ENCODE measurements at places on chromosomes 5 and 9. TPM values are rescaled to one million over a fixed set of nuclear protein-coding genes. Genes with fewer than 3 reads are reported as not detected.

DNA sequence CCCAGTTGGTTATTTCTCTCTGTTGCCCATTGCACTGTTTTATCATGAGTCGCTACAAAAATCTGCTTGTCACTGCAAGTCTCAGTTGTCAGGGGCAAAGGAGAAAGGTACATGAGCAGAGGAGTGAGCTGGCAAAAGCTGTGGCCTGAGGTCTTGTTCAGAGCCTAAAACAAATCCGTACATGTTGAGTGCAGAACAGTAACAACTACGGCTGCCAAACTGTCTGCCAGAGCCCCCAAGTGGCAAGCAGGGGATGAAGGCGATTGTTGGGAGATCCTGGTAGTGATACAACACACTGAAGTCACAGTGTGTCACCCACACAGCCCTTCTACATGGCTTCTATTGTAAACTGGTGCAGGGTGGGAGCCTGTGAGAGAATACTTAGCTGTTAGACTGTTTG is 50.9 kb downstream of the BRINP1 start:
- no peak overlapping the region for H3K27ac ChIP-seq
- H3K27me3 ChIP-seq: no peaks in the 10 kb centered on the region
- H3K4me1 ChIP-seq: no peaks in the 10 kb centered on the region
- peak; percentile 27 for DNase-seq
- H3K4me3 ChIP-seq: no peak overlapping the region

The ZNF462 gene
- polyA plus RNA-seq: 5.5 TPM

DNA sequence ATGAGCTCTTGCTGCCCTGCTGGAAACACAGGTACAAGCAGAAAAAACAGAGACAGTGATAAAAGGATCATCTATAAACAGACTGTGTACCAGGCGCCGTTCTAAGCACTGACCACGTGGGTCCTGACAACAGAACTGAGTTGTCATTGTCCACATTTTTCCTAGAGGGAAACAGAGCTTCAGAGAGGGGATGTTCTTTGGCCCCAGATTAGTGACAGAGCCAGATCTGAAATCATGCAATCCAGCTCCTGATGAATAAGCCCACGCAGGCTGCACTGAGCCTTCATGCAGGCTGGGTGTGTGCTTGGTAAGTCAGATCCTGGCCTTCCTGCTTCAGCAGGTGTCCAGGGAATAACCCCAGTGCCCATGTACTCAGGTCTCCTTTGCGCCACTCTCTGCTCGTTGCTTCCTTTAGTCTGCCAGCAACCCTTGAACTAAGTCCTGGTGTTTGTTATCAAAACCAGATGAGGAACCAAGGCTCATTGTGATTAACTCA is 22.8 kb upstream of the TCF7 start:
- H3K4me3 ChIP-seq: no peak overlapping the region
- H3K4me1 ChIP-seq: no peaks in the 10 kb centered on the region
- DNase-seq: no peak

GRCh38 chr5:76718880-76719279 is 3.0 kb downstream of the F2R start:
- peak overlapping the region; percentile 83 for H3K4me3 ChIP-seq
- H3K36me3 ChIP-seq: peaks cover 9% of the 10 kb centered on the region
- H3K4me1 ChIP-seq: peaks cover 19% of the 10 kb centered on the region

DNA sequence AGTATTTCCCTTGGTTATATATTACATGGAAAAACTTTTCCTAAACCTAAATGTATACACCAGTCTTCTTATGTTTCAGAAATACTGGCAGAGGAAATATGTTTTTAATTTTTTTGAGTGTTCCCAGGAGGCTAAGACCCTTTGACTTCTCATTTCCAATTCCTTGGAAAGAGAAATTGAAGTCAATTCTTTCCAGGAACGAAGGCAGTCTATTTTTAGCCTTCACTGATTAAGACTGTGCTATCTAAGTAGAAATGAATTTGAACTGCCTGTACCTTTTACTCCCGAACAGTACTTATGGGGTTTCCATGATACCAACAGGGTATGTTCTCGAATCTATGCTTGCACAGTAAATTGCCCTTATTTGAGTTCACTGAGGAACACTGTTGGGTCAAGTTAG is 340.3 kb upstream of the CD180 start:
- no peak for DNase-seq
- no peaks in the 10 kb centered on the region for H3K36me3 ChIP-seq
- no peaks in the 10 kb centered on the region for H3K4me1 ChIP-seq

GRCh38 chr5:172503925-172504700 is 49.8 kb upstream of the SH3PXD2B start:
- H3K4me3 ChIP-seq: no peak overlapping the region
- H3K27me3 ChIP-seq: peaks cover 4% of the 10 kb centered on the region

The ZNF883 gene
- 2.3 TPM for polyA plus RNA-seq

GRCh38 chr5:124056991-124057723 is 545.2 kb downstream of the CSNK1G3 start:
- H3K27ac ChIP-seq: peak overlapping the region; percentile 83
- peak overlapping the region; percentile 29 for H3K4me3 ChIP-seq
- H3K4me1 ChIP-seq: peaks cover 40% of the 10 kb centered on the region
- no peak for DNase-seq
- H3K36me3 ChIP-seq: no peaks in the 10 kb centered on the region

DNA sequence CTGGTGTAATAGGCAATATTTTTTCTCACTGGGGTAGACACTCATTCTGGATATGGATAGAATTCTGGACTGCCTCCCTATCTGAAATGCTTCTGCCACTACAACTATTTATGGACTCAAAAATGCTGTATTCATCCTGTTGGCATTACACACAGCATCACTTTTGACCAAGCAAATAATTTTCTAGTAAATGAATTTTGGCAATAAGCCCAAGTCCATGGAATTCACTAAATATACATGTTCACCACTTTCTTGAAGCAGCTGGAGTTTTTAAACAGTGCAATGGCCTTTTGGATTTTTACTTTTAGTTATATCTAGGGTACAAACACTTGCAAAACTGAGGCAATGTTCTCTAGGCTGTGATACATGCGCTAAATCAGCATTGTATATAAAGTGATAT is 724.9 kb upstream of the EDIL3 start:
- DNase-seq: no peak
- H3K4me1 ChIP-seq: no peaks in the 10 kb centered on the region
- H3K27ac ChIP-seq: no peak overlapping the region

GRCh38 chr5:32767948-32768467 is 56.9 kb downstream of the NPR3 start:
- H3K4me3 ChIP-seq: no peak overlapping the region
- H3K27ac ChIP-seq: peak overlapping the region; percentile 87
- peaks cover 70% of the 10 kb centered on the region for H3K36me3 ChIP-seq
- H3K27me3 ChIP-seq: no peaks in the 10 kb centered on the region
- no peaks in the 10 kb centered on the region for H3K4me1 ChIP-seq

DNA sequence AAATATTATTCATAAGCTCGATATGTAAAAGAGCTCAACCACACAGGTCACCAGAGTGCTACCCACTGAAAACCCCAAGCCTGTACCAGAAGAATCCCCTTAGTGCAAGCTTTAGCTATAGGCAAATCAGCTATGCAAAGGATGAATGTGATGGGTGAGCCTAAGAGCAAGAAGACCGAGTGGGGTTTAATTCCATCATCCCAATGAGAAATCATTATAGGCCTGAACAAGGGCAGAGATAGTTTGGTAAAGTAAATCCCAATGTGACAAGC is 21.8 kb downstream of the ELOVL7 start:
- no peak overlapping the region for H3K27ac ChIP-seq
- no peak for DNase-seq
- H3K4me3 ChIP-seq: no peak overlapping the region
- no peaks in the 10 kb centered on the region for H3K27me3 ChIP-seq
- no peaks in the 10 kb centered on the region for H3K4me1 ChIP-seq
- H3K36me3 ChIP-seq: no peaks in the 10 kb centered on the region

GRCh38 chr5:111278858-111279504 is 54.8 kb downstream of the CAMK4 start:
- no peaks in the 10 kb centered on the region for H3K36me3 ChIP-seq
- peak; percentile 42 for DNase-seq
- no peaks in the 10 kb centered on the region for H3K27me3 ChIP-seq
- no peak overlapping the region for H3K27ac ChIP-seq
- no peak overlapping the region for H3K4me3 ChIP-seq

GRCh38 chr5:76479973-76480667 is 77.0 kb downstream of the IQGAP2 start:
- no peak for DNase-seq
- no peaks in the 10 kb centered on the region for H3K36me3 ChIP-seq
- no peak overlapping the region for H3K27ac ChIP-seq
- H3K4me3 ChIP-seq: no peak overlapping the region
- H3K27me3 ChIP-seq: no peaks in the 10 kb centered on the region

The PCDHB16 gene
- 2.7 TPM for polyA plus RNA-seq

GRCh38 chr5:141513627-141514329 is 24.9 kb downstream of the PCDHGC5 start:
- peak overlapping the region; percentile 100 for H3K27ac ChIP-seq
- H3K4me1 ChIP-seq: peaks cover 73% of the 10 kb centered on the region
- H3K4me3 ChIP-seq: peak overlapping the region; percentile 42
- peak; percentile 86 for DNase-seq
- H3K27me3 ChIP-seq: no peaks in the 10 kb centered on the region

DNA sequence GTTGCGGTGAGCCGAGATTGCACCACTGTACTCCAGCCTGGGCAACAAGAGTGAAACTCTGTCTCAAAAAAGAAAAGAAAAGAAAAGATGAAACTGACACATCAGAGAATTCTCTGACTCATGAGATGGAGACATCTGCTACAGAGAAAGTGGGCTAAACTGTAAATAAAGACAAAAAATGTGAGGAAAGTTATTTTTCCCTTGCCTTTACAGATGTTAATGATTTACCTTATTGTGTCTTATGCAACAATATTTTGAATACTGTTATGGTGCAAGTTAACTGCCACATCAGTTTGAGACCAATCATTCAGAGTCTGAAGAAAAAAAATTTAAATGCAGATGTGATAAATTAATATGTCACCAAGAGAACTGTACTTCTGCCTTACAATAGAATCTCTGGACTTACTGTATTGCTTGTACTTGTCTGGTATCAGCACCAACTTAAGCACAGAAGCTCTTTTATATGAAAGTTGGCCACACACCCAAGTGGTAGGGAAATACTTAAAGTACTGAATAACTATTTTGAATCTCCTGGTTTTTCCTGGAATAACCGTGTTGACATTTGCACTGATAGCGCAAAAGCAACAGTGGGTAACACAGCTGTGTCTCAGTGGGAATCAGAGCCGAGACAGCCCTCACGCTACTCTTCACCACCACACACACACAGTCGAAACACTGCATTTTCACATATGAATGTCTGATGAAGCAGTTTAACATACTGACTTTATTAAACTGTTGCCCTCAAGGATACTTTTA is 169.9 kb downstream of the FANCC start:
- H3K27ac ChIP-seq: no peak overlapping the region
- no peak for DNase-seq
- H3K4me3 ChIP-seq: no peak overlapping the region
- H3K27me3 ChIP-seq: no peaks in the 10 kb centered on the region
- no peaks in the 10 kb centered on the region for H3K4me1 ChIP-seq

DNA sequence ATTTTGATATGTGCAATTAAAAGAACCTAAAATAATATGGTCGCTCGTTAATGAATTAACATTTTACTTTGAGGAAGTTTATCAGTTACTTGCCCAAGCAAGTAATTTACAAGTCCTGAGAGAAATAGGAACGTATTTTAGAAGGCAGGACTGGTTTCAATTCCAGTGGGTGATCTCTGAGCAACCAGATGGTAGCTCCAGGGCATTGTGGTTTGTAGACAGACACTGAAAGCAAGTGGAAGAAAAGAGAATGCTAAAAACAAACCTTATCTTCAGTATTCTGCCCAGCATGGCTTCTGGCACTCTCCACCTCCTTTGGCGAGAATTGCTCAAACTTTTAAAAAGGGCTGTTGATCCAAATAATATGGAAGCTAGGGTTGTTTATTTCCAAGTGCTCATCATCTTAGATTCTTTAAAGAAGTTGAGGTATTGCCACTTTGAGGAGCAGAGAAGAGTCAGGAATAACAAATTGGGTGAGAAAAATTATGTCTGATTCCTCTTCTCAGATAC is 31.8 kb upstream of the ERAP2 start:
- H3K27ac ChIP-seq: no peak overlapping the region
- H3K4me3 ChIP-seq: no peak overlapping the region
- no peaks in the 10 kb centered on the region for H3K36me3 ChIP-seq
- H3K4me1 ChIP-seq: no peaks in the 10 kb centered on the region
- H3K27me3 ChIP-seq: no peaks in the 10 kb centered on the region

DNA sequence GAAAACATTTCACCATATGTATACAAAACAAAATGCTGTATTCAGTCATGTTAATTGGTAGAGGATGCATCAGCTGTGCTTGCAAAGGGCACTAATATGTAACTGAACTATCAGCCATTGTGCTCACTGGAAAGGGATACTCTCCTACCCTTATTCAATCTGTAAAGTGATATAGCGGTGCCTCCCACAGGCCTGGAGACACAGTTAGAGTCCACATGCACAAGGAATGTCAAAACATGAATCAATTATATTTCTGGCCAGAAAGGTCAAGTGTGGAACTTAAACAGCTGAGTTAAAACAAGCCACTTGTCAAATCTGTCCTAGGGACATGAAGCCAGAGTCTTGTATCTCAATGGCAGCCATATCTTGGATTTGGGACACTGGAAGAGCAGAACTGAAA is 71.2 kb upstream of the IZUMO3 start:
- no peaks in the 10 kb centered on the region for H3K4me1 ChIP-seq
- H3K27me3 ChIP-seq: no peaks in the 10 kb centered on the region
- no peaks in the 10 kb centered on the region for H3K36me3 ChIP-seq
- DNase-seq: no peak
- H3K27ac ChIP-seq: no peak overlapping the region

DNA sequence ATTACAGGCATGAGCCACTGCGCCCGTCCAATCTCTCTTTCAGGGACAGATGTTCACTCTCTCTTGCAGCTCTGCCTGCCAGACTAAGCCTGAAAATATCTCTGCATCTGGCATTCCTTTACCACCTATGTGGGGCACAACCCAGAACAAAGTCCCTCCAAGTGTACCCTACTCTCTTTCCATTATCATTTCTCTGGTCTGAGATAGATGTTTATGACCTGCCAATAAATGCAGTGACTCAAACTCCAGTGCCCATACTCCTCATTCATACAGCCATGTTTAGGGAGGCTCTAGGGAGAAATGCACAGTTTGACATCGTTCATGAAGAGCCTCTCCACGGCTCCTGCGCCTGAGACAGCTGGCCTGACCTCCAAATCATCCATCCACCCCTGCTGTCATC is at the start of gene BTNL3:
Gene BTNL3 (plus strand): TSS at position 255 of the 400 bp plus-strand sequence. CDS start 183 bp downstream, outside the sequence.
- H3K36me3 ChIP-seq: no peaks in the 10 kb centered on the region
- H3K27ac ChIP-seq: no peak within 1 kb of the TSS
- no peaks in the 10 kb centered on the region for H3K27me3 ChIP-seq
- no peak within 1 kb of the TSS for H3K4me3 ChIP-seq

The BARHL1 gene
- polyA plus RNA-seq: not detected
